ENCODE measurements at places on chromosomes 4 and X.

GRCh38 chrX:68018248-68019203 is 414.8 kb downstream of the OPHN1 start:
- no peak for DNase-seq

- no peak for DNase-seq
These were observed 12.7 kb upstream of the ZNF330 start for GRCh38 chr4:141207961-141208360.

DNA sequence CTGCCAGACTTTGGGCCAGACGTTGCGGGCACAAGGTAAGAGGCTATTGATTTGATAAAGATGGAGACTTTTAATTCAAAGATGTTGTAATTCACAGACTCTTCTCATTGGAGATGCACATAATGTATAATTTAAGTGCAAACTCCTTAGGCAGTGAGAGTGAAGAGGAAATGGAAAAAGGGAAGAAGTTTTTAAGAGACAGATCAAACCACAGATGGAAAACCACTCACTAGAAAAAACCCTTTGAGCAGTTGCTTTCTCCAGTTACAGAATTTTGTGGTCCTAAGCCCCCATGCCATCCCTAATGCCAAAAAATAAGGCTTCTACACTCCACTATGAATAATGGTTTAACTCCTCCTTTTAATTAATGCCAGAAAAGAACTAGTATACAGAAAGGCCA is 977.1 kb upstream of the PRKX start:
- no peak for DNase-seq

GRCh38 chr4:76067652-76068286 is 6.7 kb upstream of the ART3 start:
- DNase-seq: peak; percentile 83

DNA sequence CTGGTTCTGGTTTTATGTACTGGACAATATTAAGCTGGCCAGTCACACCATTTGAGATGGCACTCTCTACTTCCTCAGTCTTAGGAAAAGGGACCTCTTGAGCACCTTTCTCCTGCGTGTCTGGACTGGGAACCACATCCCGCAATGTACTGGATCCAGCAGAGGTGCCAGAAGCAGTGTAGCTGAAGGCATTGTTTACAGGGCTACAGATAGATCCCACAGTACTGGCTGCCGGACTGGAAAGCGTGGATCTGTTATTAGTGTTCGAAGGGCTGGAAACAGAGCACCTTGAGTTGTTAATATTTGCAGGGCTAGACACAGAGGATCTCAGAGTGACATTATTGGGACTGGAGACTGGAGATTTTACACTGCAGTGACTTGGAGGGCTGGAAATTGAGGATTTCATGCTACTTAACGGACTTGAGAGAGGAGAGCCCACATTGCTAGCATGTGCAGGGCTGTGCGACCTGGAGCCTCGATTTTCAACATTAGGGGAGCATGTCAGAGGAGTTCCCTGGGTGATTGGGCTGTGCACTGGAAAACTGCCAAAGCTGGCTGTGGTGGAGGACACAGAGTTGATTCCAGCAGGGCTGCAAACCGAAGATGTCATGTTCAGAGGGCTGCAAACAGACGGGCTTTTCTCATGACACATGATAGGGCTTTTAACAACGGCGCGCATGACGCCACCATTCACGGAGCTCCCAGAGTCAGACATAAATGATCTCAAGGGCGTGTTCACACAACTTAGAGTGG is 6.4 kb downstream of the NR3C2 start:
- no peak for DNase-seq

All from natural killer cell (primary cell).